Left lung (tissue), 14 donors: ENCODE measurements at places on chromosomes 2 and 18. TPM values are rescaled to one million over a fixed set of nuclear protein-coding genes. Genes with fewer than 3 reads are reported as not detected.

DNA sequence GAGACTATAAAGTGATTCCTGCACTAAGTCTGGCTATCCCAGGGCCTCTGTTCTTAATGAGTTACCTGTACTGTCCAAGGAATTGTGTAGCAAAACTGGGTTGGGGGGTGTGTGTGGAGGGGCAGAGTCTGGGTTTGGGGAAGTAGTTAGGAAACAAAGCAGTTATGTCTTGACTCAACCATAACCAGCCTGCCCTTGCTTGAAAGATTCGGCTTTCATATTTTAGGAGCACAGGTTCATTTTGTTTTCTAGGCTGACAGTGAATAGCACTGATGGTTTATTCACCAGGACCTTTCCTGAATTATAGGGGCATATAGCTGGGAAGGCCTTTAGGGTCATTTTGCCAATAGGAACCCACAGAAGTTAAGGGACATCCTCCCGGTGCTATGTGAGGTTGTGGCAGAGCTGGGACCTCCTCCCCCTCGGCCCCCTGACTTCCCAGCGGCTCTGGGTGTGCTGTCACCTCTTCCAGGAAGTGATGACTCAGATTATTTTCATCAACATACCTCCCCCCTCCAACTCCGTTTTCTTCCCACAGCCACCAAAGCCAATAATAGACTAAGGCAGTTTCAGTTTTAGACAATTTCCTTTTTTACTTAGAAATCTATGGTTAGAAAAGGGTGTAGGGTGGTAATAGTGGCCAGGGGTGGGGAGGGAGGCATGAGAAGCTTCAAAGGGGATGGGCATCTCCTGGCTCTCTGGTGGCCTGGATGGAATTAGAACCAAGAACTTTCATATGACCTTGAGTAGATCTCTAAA is 44.8 kb downstream of the SETBP1 start:
- DNase-seq: no peak

GRCh38 chr2:188291617-188292347 is at the start of gene GULP1:
GULP1 (plus strand) TSS chr2:188291874; CDS start chr2:188477703, 185,829 bp downstream.
- DNase-seq: peak; percentile 90

Gene POTEC
- not detected for polyA plus RNA-seq

- DNase-seq: no peak
Measured at GRCh38 chr2:19914266-19914975, 12.6 kb upstream of the TTC32 start.
